ENCODE measurements at places on chromosomes 6 and 20.

DNA sequence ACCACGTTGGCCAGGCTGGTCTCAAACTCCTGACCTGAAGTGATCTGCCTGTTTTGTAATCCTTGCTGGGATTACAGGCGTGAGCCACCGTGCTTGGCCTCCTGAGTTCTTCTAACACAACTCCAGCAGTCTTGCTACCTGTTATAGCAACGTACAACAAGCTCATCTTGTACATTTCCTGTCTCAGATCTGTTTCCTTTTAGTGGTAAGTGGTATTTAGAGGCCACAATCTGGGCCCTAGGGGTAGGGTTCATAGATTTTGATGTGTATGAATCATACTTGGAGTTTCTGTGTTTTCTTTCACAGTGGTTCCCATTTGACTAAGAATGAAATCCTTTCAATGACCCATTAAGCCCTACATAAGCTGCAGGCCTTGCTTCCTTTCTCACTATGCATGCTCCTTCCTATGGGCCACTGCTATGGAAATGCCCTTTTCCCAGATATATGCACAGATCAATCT lies 27.1 kb upstream of the SYNCRIP start:
- no peak for DNase-seq

DNA sequence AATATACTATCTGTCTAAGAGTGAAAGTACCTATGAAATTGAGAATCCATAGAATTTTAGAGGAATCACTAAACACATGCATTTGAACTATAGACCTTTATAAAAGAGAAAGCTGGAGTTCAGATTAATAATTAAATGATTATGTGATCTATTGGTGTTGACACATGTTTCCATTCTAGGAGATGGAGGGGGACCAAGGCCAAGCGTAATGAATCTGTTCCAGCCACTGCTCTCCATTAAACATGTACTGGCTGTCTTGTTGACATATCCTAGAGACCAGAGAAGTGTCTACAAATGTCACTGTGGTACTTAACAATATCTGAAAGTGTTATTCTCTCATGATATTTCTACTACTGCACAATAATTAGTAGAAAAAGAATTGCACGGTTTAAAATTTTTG lies 432.4 kb downstream of the BMP2 start:
- no peak for DNase-seq

DNA sequence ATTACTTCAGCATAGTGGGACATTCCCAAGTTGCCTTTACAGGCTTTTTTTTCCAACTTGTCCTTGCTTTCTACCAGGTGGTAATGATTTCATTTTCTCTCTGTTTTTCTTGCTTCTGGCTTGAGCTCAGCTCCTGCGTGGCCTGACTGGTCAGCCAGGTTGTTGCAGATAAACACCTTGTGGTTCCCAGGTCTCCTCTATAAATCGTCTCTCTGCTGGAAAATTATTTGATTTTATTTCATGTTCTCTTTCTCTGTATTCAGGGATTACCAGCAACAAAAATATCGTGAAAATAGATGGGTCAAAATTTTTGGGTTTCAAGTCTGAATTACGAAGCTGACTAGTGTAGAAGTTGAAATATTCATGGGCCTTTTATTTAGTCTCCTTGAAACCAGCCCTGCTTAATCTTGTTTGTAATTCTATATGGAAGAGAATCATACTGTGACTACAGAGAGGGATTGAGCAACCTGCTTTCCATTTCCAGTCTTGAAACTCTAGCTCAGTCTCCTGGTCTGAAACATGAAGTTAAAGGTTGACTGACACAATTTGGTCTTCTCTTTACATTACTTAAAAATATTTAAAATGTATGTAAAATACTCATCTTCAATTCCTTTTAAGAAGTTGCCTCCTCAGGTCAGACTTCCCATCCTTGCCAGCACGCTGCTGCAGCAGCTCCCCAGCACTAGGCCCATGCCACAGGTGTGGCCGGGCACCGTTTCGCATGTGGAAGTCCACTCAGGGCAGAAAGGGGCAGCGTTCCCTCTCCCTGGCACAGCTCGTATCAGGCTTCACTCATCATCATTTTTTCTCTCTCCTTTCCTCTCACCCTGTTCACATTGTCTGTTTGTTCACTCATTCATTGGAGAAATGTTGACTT lies 7.1 kb downstream of the DUSP22 start:
- DNase-seq, result no peak

GRCh38 chr6:140956571-140957369 lies 1176.0 kb upstream of the GJE1 start:
- DNase-seq, result peak; percentile 64

DNA sequence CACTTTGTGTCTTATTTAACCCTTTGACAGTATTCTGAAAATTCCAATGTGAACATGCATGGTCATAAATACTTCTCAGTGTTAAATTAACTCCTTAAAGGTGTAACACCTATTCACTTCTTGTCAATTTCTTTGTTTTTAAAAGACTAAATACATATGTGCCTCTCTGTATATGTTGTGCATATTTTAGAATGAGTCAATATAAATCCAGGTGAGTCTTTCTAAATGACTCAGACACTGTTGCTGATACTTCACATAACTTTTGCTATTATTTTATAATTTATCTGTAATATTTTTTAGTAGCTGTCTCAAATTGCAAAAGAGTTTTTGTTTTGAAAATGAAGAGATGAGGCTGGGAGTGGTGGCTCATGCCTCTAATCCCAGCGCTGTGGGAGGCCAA lies 36.0 kb downstream of the TIAM2 start:
- DNase-seq, result no peak

DNA sequence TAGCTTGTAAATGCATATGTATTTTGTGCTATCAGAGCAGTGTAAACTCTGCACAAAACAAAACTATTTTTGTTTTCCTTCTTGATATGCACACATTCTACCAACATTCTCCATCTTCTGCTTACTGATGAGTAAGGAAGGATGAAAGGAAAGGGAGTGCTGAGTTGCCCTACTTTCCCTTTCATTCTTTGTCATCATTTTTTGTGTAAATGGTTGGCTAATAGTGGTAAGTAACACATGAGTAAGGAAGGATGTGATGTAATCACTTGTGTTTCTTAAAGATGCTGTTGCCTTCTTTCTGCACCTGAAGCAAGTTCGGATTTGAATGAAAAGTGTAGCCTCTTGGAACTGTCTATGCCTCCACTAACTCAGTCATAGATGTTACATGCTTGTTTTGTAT lies 4.6 kb upstream of the REV3L start:
- DNase-seq, result no peak

DNA sequence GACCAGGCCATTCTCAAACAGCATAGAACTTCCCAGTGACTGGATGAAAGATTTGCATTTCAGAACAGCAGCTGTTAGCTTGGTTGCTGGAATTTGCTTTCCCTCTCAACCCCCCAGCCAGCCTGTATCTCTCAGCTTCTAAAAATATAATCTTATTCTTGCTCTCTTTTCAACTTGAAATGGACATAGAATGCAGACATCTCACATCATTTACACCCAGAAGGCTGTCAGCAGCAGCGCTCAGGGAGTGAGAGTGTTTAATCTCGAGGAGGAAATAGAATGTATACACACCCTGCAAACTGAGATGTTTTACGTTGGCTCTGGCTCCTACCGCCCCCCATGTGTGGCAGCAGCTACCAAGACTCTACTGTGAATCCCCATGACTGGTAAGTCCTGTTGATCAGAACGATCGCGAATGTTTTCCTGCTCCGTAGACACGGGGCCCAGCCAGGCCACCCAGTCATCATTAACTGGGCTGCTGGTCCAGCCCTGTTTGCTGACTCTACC lies 163.4 kb upstream of the SLC24A3 start:
- no peak for DNase-seq

DNA sequence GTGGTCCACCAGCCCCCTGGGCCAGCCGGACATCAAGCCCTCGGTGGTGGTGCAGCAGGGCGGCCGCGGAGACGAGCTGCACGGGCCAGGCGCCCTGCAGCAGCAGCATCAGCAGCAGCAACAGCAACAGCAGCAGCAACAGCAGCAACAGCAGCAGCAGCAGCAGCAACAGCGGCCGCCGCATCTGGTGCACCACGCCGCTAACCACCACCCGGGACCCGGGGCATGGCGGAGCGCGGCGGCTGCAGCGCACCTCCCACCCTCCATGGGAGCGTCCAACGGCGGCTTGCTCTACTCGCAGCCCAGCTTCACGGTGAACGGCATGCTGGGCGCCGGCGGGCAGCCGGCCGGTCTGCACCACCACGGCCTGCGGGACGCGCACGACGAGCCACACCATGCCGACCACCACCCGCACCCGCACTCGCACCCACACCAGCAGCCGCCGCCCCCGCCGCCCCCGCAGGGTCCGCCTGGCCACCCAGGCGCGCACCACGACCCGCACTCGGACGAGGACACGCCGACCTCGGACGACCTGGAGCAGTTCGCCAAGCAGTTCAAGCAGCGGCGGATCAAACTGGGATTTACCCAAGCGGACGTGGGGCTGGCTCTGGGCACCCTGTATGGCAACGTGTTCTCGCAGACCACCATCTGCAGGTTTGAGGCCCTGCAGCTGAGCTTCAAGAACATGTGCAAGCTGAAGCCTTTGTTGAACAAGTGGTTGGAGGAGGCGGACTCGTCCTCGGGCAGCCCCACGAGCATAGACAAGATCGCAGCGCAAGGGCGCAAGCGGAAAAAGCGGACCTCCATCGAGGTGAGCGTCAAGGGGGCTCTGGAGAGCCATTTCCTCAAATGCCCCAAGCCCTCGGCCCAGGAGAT lies 1.0 kb downstream of the POU3F2 start:
- DNase-seq, result peak; percentile 13

GRCh38 chr20:14951105-14951504 lies 613.7 kb upstream of the FLRT3 start:
- DNase-seq, result no peak

GRCh38 chr20:46827718-46828458 lies 66.8 kb upstream of the EYA2 start:
- no peak for DNase-seq

GRCh38 chr6:91142154-91142553 lies 555.3 kb upstream of the MAP3K7 start:
- DNase-seq, result no peak

- DNase-seq, result no peak
Measured at GRCh38 chr20:1469306-1469905, 2.8 kb upstream of the NSFL1C start.

GRCh38 chr20:54275359-54276111 lies 67.6 kb downstream of the PFDN4 start:
- no peak for DNase-seq

DNA sequence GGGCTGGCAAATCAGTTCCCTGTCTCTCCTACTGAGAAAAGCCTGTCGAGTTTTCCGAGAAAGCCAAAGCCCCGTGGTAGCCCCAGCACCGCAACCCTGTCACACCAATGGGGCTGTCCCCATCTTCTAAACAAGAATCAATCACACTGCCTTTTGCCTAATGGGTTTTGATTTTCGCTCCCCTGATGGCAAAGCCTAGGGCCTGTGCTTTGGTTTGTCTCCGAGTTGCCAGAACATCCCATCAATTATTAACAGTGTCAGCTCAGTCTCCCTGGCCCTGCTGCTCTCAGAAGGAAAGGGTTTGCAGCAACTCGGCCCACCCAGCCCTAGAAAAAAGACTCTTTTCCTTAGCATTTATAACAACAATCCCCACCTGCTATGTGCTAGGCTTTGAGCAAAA lies 4.2 kb downstream of the KCNB1 start:
- DNase-seq, result no peak

GRCh38 chr20:58231683-58232082 lies 3.2 kb upstream of the ANKRD60 start:
- DNase-seq, result peak; percentile 41

- no peak for DNase-seq
Measured at GRCh38 chr20:11753155-11753554, 164.5 kb upstream of the BTBD3 start.

- DNase-seq, result no peak
Measured at GRCh38 chr6:81326881-81327561, 425.5 kb downstream of the TENT5A start.

- no peak for DNase-seq
Measured at GRCh38 chr6:166456395-166457156, 73.8 kb upstream of the MPC1 start.

- DNase-seq, result no peak
Measured at GRCh38 chr20:46200582-46201570, 82.8 kb downstream of the CD40 start.

GRCh38 chr6:76135481-76135880 lies 63.0 kb upstream of the IMPG1 start:
- no peak for DNase-seq

DNA sequence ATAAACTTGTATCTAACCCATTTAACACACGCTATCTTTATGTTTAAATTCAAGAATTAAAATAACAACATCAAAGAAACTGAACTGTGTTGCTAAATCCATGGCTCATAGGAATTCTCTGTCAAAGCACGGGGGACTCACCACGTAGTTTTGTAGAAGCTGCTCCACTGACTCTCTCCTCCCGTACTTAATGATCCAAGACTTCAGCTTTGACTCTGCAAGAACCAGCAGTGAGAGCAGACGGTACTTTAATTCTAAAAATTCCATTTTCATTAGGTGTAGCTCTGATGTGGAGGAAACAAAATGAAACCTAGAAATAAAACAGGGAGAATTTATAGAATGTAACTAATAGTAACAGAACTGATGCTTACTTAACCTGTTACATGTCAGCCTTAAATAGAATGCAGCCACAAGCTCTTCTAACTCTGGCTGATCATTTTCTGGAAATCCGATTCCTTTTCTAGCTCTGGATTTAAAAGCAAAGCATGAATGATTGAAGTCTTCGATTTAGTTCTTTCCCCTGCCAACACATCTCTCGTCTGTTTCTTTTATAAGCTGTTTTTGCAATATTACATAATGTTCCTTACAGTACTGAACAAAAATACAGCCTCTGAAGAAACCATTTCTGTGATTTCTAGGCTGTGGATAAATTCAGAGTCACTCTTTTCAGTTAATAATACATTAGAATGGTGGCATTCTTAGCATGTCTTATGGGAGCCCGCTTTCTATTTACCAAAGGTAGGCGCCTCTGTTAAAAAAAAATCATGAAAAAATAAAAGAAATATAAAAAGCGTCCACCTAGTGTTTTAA lies 165.5 kb downstream of the SYNE1 start:
- no peak for DNase-seq

- no peak for DNase-seq
Measured at GRCh38 chr6:35141007-35141655, at the start of gene TCP11. Gene TCP11, minus strand, starts transcription at chr6:35141339. Its CDS starts 469 bp downstream, at chr6:35140870.

DNA sequence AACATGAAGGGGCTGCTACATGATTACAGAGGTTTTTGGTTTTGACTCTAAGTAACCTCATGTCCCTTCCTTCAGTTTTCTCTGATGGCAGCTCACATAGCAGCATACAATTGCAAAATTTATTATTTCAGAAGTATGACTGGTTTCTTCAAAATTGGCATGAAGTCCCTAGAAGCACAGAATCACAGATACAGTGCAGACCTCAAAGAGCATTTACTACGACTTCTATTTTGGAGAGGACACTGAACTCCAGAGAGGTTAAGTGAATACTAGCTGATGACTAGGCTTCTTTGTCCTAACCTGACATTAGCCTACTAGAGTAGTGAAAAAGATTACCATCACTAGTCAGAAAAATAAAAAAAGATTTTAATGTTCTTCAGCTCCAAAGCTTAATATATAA lies 664.3 kb downstream of the RFPL4B start:
- DNase-seq, result no peak

- DNase-seq, result no peak
Measured at GRCh38 chr6:130183271-130184222, 39.2 kb downstream of the SAMD3 start.

- DNase-seq, result no peak
Measured at GRCh38 chr6:170174124-170174770, 116.6 kb downstream of the DLL1 start.

Data from NCI-H1092 (cell line).